Stimulated activated CD4-positive, alpha-beta T cell treated with anti-CD3 and anti-CD28 coated beads, Interleukin-4, amount 100 ng/mL, for 24 hours (primary cell): ENCODE measurements at places on chromosomes 16 and 17.

GRCh38 chr16:74738113-74738541, 36.5 kb downstream of the FA2H start:
- no peak for DNase-seq

DNA sequence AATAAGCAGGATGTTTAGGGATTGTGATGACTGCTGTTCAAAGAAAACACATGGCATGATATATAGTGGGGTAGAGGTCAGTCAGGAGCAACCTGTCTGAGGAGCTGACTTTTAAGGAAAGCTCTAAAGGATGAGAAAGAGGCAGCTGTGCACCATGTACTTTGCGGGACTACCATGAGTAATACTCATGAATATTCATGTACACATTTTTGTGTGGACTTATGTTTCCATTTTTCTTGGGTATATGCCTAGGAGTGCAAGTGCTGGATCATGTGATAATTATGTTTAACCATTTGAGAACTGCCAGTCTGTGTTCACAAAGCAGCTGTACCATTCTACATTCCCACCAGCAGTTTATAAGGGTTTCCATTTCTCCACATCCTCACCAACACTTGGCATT, 35.8 kb downstream of the BEAN1 start:
- no peak for DNase-seq

GRCh38 chr16:47375423-47375822, 85.4 kb downstream of the ITFG1 start:
- no peak for DNase-seq

DNA sequence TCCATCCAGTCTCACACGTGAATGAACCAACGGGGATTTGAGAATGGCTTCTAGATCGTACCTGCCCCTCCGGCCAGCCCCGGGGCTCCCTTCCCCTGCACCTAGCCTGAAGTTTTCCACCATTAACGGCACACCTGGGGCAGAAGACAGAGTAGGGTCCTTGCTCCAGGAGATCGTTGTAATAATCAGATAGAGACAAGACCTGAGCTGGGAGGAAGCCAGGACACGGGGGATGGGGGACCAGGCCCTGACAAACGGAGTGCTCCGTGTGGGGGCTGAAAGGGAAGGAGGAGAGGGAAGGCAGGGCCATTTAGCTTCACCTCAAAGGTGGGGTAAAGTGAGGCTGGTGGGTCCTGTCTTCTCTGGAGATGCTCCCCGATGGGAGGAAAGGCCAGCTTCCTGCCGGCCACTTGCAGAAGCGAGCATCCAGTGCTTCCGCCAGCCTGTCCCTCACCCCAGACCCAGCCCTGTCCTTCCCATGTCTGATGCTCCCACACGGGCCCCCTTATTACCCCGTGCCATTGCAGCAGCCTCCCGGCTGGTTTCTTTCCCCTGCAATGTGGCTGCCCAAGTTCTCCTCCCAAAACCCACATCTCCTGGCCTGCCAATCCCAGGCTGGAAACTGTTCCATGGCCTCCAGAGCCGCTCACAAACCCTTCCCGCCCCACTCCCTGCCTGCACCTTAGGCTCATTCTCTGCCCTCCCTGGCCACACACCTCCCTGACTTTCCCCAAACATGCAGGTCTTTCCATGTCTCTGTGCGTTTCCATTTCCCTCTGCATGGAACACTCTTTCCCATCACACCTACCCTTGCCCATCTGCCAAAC, 79.3 kb downstream of the MRC2 start:
- DNase-seq: no peak

DNA sequence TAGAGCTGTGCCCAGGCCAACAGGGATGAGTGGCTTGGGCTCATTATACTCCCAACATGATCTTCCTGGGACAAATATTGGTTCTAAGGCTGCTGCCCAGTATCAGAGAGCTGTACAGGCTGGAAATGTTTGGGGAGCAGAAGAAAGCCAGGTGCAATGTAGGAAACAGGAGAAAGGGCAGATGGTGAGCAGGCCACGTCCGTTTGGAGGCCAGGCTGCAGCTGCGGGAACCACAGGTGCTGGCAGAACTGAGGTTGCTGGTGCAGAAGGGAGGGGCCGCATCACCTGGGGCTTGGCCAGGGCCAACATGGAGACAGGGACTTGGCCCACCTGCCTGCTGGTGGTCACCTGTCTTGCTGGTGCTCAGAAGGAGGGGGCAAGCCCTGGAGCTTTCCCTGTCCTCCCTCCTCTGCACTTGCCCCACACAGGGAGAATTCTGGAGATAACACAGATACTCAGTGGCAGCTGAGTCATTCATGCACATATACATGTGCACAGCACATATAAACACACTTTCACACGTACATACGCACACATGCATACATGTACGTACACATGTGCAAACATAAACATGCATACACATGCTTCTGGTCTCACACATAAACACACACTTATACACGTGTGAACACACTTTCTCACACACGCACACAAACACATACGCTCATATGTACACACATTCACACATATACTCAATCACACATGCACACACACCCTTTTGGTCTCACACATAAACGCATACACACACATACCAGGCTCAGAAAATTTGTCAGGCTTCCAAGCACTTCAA, 67.7 kb downstream of the WSCD1 start:
- no peak for DNase-seq

GRCh38 chr17:4939546-4939795, 375 bp downstream of the SLC25A11 start:
- no peak for DNase-seq
